Activated T-cell treated with anti-CD3 and anti-CD28 coated beads for 24 hours (primary cell): ENCODE measurements at places on chromosomes 4 and X.

DNA sequence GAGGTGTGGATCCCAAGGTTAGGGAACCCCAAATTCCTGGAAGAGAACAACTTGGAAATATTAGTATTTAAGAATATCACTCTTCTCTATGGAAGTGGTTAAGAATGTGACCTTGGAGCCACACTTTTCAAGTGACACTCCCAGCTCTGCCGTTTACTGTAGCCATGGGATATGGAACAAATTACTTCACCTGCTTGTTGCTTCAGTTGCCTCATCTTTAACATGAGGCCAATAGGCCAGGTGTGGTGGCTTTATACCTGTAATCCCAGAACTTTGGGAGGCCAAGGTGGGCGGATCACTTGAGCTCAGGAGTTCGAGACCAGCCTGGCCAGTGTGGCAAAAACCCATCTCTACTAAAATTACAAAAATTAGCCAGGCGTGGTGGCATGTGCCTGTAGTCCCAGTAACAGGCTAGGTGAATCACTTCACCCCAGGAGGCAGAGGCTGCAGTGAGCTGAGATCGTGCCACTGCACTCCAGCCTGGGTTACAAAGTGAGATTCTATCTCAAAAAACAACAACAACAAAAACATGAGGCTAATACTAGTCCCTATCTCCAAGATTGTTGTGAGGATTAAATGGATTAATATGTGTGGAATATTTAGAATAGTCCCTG is 13.0 kb downstream of the IL13RA1 start:
- DNase-seq: no peak

DNA sequence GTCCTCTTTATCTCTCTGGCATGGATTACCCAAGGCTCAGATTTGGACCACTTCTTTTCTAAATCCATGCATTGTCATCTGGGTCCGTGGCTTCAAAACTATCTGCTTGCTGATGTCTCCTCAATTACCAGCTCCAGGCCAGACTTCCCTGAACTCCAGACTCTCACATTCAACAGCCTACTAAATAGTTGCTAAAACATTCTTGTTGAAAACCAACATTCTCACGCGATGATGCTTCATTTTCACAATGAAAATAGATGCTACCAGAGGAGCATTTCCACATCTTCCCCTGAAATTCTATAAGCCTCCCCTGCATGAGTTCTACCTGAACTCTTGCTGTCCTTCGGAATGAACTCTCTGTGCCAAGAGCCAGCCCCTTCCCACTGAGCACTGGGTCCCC is 5.2 kb upstream of the TLR6 start:
- no peak for DNase-seq

- DNase-seq: no peak
Measured at GRCh38 chr4:21742326-21742725, 206.2 kb downstream of the KCNIP4 start.

- no peak for DNase-seq
Measured at GRCh38 chrX:117538178-117539089, 578.2 kb downstream of the KLHL13 start.

GRCh38 chrX:35711281-35711680 is 86.9 kb upstream of the MAGEB16 start:
- DNase-seq: no peak

- no peak for DNase-seq
Measured at GRCh38 chr4:8141935-8142334, 16.7 kb downstream of the ABLIM2 start.

DNA sequence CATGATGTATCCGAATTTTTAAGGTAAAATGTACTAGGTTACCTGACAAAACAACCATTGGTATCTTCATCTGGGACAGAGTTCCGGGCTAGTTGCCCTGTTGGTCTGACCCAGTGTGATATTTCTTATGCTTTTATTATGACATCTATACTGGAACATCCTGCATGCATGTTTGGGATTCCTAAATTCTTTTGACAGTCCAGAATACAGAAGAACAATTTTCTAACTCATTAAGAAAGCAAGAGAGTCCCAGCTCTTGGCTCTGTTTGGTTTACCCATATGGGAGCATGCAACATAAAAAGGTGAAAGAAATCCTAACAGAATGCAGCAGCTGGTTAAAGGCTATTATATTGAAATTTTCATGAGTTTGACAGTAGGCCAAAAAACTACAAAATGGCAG is 247.7 kb upstream of the FTHL17 start:
- no peak for DNase-seq

GRCh38 chrX:148577741-148578140 is 77.3 kb downstream of the AFF2 start:
- DNase-seq: no peak

DNA sequence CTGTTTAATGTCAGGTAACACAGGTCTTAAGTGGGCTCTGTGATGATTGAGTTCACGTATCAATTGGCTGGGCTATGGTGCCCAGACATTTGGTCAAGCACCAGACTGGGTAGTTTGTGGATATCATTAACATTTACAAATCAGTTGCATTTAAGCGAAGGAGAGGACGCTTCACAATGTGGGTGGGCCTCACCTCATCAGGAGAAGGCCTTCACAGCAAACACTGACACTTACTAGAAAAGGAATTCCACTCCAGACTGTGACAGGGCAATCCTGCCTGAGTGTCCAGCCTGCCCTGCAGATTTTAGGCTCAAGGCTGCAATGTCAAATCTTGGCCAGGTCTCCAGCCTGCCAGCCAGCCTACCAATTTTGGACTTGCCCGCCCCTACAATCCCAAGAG is 270.3 kb downstream of the DHRSX start:
- DNase-seq: no peak

DNA sequence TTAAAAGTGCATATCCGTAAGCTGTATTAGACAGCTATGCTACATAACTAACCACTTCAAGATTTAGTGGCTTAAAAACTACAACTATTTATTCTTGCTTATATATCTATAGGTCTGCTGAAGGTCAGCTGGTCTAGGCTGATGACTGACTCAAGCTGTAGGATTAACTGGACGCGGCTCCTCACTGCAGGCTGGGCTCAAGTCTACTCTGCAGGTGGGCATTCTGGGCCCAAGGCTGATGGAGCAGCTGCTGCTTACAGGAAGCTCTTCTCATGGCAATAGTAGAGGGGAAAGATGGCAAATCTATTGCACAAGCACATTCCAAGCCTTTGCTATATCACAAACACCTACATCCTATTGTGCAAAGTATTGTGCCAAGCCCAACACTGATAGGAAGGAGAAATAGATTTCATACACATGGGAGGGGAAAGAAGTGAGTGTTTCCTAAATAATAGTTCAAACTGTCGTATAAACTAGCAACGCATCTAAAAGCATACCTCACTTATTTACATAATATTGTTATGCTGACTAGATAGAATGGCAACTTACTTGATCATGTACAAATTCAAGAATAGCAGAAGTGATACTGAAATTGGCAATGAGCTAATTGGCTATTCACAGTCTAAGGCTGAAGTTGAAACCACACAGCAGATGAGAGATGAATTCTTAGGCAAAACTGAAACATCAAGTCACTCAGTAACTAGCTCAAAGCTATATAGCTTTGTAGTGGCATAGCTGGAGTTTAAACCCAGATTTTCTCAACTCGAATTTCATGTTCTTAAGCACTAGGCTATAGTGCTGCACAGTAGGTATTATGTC is 263.8 kb downstream of the NKX6-1 start:
- DNase-seq: no peak

DNA sequence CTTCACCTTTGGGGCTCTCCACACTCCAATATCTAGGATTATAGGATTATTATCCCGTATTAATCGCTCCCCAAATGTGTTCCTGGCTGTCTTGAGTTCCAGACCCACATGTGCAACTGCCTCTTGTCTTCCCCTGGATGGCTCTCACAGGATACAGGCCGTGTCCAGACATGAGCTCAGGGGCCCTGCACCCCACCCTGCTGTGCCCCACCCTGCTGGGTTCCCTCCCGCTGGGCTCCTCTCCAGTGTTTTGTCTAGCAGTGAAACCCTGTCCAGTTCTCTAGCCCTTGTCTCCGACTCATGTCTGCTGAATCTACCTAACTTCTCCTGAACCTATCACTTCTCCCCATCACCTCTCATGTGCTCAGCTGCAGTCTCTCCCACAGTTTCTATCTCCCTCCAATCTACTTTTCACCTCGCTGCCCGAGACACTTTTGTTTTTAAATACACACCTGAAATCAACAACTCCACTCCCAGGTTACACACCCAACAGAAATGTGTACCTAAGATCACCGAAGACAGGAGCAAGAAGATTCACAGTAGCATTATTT is 2.0 kb downstream of the RNF212 start:
- no peak for DNase-seq

DNA sequence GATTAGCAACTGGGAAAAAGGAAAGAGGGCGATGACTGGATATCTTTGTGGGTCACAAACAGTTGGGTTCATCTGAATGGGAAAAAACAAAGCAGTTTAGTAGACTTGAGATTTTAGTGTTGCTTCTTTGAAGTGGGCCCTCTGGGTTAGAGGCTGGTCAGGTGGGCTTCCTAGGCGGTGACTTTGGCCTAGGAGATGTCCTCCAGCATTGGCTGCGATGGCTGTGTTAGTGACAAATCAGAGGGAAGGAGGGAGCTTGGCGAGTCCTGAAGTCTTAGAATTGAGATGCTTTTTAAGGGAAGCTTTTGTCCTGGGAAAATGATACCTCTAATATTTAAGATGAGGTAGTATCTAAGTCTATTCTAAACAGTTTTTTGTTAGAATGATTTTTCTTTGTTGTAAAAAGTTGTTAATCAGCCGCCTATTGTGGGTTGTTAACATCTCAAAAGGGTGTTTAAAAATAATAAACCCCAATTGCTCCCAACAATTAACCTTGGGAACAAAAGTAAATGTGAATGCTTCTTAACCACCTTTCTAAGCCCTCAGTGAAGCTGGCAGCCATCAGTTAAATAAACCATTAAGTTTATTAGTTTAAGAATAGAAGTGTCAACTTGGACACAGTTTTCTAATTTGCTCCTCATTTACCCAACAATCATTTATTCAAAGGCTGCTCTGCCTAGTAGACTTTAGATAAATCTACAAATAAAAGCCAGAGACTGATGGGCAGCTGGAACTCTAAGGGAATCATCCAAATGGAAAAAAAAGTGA is 31.7 kb downstream of the DLG3 start:
- DNase-seq: no peak

DNA sequence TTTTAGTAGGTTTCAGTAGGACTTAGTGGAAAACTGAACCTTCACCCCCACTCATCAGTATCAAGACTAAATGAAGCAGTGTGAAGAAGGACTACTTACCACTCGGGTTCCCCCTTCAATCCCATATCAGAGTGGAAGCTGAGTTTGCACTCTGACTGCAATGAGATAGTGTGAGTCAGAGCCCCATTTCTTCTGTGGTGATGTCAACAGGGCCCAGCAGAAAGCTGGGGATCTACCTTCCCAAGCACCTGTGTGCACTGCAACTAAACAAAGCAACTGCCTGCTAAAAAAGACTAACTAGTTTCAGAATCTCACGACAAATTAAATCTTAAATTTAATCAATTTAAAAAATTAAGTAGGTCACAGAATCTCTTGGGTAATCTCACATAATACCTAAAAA is 1837.0 kb upstream of the PCDH7 start:
- DNase-seq: no peak

DNA sequence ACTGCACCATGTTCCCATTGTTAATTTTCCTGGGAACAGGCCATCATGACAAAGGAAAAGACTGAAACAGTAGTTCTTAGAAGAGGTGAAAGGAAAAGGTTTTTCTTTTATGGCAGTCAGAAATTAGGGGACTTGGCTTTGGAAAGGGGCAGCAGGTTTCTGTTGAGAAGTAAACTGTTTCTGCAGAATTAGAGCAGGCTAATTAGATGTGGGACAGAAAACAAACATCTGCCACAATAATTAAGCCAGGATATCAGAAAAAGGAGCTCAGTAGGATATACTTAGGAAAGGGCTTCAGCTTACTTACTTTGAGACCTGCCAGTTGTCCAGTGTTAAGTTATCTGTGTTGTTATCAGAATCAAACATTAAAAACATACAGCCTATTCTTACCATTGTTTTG is 36.7 kb upstream of the STPG2 start:
- no peak for DNase-seq

- DNase-seq: no peak
Measured at GRCh38 chr4:15320121-15320678, 107.6 kb upstream of the C1QTNF7 start.

DNA sequence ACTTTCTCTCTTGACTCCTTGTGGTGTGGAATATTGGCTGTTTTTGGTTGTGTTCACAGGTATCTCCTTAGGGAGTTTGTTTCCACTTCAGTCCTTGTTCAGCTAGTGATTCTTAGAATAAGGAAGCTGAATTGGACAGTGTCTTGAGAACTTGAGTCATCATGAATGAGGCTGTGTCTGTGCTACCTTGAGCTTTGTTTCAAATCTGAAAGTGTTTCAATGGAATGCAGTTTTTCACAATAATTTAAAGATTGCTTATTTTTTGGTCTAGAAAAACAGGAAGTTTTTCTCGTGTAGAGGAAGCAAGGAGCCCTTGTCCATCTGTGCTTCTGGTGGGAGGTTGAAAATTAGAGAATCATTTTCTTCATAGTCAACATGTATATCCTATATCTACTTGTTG is 76.5 kb downstream of the ZNF518B start:
- DNase-seq: no peak

DNA sequence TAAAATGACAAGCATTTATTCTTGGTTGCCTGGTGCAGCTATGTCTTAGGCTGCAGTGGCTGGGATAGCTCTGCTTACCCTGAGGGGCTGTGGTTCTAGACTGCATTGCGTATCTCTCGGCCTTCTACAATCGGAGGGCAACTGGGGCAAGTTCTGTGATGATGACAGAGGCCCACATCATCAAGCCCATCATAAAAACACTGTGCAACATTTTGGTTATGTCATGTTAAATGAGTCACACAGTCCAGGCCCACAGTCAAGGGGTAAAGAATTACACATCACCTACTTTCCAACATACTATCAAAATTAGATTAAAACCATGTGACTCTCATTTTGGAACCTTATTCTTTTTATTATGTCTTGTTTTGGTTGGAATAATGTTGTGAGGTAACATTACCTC is 120.2 kb upstream of the GUCY1A1 start:
- no peak for DNase-seq

DNA sequence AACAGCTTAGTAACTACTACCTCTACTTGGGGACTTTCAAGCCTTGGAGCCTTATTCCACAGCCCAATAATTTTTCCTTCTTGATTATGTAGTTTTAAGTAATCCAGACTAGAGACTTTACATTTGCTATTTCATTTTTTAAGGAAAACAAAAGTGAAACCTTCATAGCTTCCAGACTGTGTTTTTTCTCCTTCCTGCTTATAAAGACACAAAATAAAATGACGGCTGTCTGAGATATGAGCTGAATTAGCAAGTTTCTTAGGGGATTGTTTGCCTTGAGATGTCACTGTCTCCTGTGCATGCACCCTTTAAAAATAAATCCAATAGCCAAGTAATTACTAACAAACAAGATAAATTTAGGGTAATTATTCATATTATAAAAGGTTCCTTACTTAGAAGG is 78.8 kb upstream of the PACRGL start:
- no peak for DNase-seq

- no peak for DNase-seq
Measured at GRCh38 chr4:155590796-155591585, 75.7 kb upstream of the GUCY1A1 start.

DNA sequence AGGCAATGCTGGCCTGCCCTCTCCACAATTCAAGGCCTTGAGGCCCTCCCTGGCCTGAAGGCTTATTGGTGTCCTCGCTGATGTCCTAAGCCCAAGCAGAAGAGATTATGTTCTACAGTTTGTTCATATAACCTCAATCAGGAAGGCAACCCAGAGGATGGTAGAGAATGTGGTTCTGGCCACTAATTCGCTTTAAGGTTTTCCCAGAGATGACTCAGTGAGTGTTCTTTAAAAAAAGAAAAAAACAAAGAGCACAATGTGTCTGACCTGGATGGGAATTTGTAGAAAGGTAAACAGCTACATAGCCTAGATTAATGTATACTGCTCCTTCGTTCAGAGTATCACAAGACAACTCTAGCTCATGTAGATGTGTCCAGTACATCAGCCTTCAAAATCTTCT is 66.0 kb downstream of the MANBA start:
- DNase-seq: no peak
